ENCODE measurements at places on chromosomes 5 and 9.

- peak; percentile 36 for DNase-seq
These were observed 23.3 kb downstream of the OR2V1 start for GRCh38 chr5:181107699-181108098.

GRCh38 chr5:5278201-5278814, 138.2 kb downstream of the ADAMTS16 start:
- no peak for DNase-seq

DNA sequence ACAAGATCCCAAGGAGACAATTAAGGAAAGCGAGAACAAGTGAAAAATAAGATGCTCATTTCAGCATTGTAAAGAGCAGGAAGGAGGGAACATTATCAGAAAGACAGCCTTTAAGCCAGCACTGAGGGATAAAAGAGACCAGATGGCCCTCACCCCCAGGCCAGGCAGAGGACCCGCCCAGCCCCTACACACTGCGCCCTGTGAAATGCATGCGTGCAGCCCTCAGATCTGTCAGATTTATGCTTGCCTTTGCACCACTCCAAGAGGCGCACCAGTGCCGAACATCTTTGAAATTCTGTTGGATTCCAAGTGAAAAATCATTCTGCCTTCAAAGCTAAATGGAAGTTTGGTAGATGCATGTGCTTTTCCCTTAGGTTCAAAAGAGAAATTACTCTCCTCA, 378.0 kb downstream of the MLLT3 start:
- DNase-seq: no peak

- DNase-seq: peak; percentile 74
These were observed 106.3 kb downstream of the ROR2 start for GRCh38 chr9:91843623-91844148.

- DNase-seq: no peak
These were observed 11.6 kb downstream of the NSA2 start for GRCh38 chr5:74778609-74779008.

DNA sequence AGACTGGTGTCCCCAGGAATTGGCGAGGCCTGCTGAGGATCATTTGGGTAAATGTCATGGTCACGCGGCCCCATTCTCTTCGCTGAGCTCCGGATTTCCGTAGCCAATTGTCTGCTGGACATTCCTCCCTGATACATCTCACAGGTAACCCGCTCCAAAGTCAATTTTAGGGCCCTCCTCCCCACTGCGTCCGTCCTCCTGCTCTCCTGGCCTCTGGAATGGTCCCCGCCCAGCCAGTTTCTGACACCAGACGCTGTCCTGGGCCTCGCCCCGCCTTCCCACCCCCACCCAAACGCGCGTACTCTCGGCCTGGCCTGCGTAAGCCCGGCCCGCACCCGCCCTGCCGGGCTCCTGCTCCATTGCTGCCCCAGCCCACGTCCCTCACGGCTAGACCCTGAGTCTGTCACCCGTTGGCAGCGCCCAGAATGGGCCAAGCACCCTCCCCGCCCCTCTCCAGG, 202.0 kb downstream of the AUH start:
- DNase-seq: no peak

- no peak for DNase-seq
These were observed 606.2 kb downstream of the TLE4 start for GRCh38 chr9:80177949-80178480.

DNA sequence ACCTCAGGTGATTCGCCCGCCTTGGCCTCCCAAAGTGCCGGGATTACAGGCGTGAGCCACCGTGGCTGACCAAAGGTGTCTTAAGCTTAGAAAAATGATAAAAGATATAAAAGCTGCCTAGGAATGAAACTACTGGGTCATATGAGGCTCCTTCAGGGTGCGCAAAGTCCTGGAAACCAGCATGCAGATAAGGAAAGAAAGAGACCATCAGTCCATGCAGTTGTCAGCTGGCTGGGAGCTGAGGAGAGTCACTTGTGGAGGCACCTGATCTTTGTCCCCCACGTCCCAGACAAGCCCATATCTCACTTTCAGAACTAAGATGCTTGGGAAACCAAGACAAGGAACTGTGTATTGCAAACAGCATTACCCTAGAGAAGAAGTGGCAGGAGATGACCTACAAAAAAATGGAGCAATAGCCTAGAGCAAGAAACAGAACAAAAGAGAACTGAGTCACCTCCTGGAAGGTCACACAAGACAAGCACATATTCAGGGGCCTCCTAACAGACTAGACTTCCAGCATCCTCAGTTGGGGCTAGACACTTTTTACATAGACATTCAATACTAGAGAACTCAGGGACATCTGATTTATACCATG, 2.8 kb upstream of the CCDC125 start:
- no peak for DNase-seq

DNA sequence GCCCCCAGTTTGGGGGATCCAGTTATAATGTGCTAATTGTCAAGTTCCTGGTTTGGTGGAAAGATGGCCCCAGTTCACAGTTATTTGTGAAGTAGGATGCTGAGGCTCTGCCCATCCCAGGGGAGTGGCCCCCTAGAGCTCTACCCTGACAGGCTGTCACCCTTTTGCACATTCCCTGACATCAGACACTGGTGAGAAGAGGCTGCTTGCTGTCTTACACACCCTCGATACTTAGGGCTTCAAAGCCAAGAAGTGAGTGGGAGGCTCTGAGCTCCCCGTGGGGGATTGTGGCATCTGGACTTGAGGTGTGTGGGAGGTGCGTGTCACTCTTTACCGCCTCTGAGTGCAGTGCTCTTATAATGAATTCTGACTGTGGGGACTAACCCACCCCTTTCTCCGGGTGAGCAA, 168.5 kb downstream of the DOCK2 start:
- no peak for DNase-seq

- no peak for DNase-seq
These were observed 795.0 kb downstream of the EFNA5 start for GRCh38 chr5:106875591-106876297.

DNA sequence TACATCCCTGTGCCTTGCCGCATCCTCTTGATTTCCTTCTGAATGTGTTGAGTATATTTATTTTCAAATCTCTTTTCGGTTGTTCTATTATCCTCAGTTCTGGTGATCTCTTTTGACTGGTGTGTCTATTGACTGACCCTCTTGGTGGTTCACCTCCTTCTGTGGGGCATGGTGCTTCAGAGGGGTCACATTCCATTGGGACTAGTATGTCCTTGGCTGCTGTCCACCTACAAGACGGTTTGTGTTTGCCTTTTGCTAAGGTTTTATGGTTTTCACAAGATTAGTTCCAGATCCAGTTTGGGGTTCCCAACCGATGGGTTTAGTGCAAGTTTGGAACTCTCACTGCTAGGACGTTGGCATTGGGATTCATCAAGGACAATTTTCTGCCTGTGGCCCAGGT, 66.6 kb downstream of the PHF2 start:
- DNase-seq: no peak
